ENCODE measurements at places on chromosomes 11 and 22. TPM values are rescaled to one million over a fixed set of nuclear protein-coding genes. Genes with fewer than 3 reads are reported as not detected.

GRCh38 chr11:100830274-100830673, 143.2 kb downstream of the ARHGAP42 start:
- DNase-seq: peak; percentile 57

DNA sequence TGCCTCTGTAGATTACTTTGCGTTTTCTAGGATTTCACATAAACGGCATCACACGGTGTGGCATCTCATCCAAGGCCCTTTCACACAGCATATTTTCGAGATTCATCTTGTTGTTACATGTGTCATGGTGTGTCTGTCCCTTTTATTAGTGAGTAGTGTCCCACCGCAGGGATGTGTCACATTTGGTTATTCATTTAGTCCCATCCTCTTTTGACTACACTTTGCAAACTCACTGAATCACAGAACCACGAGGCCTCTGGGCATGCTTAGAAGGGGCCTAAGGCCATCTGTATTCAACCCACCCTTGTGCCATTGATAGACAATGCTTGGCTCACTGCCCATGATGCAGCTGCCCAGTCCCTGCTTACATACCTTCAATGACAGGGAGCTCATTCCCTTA, 4.2 kb upstream of the RAC2 start:
- DNase-seq: no peak

- peak; percentile 37 for DNase-seq
These were observed 14.3 kb downstream of the DGKZ start for GRCh38 chr11:46361283-46362155.

DNA sequence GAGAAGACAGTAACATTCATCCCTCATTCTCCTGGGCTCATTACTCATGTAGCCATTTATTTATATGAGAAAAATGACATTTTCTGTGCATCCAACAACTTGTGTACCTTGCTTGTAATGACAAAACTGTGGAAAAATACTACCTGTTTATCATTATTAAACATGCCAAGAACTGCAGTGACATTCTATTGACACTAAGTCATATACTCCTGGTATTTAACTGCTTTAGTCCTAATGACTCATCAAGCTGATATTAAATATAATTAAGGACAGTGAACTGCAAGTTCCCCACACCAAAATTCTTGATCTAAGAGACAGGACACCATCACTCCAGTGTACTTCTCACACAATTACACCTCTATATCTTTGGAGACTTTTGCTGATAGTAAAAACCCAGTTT, 1328.7 kb upstream of the RAG2 start:
- DNase-seq: peak; percentile 10

DNA sequence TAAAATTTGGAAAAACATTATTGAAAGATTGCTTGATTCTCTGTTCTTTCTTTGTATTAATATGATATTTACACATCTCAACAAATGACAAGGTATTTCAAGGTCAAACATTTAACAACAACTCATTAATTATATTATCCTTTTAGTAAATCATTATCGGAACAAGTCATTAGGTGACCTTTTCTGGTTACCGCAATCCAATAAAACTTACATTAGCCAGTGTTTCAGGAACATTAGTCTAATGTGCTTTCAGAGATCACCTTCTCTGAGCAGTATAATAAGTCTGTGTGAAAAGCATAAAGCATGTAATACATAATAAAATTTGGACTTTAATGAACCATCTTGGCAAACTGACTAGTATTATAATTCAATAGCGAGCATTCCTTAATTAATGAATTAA, 1466.4 kb downstream of the FAM181B start:
- DNase-seq: no peak

Gene PRSS23
- total RNA-seq: 194 TPM

Gene SLC5A1
- total RNA-seq: not detected

Gene SLC29A2
- 0.17 TPM for total RNA-seq

- peak; percentile 6 for DNase-seq
These were observed 24.4 kb downstream of the OR8B12 start for GRCh38 chr11:124518989-124519451.

Gene GAL3ST3
- not detected for total RNA-seq

- DNase-seq: peak; percentile 84
These were observed 533.9 kb upstream of the CCDC90B start for GRCh38 chr11:83819931-83820549.
